ENCODE measurements at places on chromosomes 16 and 17. TPM values are rescaled to one million over a fixed set of nuclear protein-coding genes. Genes with fewer than 3 reads are reported as not detected.

- no peak overlapping the region for H3K4me3 ChIP-seq
- H3K27ac ChIP-seq = no peak overlapping the region
- no peak for DNase-seq
- no peaks in the 10 kb centered on the region for H3K36me3 ChIP-seq
- no peaks in the 10 kb centered on the region for H3K27me3 ChIP-seq
These were observed 45.6 kb downstream of the KNOP1 start for GRCh38 chr16:19672378-19672777.

DNA sequence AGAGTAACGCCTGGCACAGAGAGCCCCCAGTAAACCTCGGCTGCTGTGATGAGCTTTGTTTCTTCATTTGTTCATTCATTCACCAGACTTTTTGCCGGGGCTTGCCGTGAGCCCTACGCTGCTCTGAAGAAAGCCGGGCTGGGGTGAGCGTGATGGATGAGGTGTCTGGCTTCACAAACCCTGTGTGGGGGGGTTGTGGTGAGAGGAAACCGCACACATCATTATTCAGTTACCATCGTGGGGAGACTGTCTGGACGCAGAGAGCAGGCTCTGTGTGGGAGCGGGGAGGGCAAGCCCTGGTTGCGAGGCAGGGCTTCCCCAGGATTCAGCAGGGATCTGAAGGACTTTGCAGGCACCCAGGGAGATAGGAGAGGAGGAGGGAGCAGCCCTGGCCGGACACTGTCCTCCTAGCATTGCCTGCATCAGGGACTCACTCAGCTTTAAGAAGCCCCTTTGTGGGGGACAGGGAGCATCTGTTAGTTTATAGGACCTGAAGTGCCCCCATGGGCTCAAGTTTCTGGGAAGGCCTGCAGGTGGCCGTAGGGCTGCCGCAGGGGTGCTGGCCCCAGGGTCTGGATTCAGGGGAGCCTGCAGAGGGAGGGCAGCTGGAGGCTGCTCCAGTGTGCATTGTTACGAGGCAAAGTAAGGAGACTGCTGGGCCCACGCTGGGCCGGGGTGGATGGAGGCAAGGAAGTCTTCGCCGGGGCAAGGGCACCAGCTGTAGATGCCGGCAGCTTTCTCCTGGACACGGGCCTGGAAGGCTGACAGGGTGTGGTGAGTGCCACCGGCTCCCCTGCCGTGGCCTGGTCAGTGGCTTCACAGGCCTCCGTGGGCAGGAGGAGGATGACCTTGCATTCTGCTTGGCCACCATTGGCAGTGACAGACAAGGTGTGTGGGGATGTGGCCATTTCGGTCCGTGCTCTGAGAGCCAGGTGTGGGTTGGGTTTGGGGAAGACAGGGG is 334.5 kb downstream of the SEC14L1 start:
- H3K4me1 ChIP-seq = peaks cover 27% of the 10 kb centered on the region
- H3K36me3 ChIP-seq = no peaks in the 10 kb centered on the region
- H3K27ac ChIP-seq = peak overlapping the region; percentile 93
- no peak overlapping the region for H3K4me3 ChIP-seq
- DNase-seq = peak; percentile 67

Gene PLA2G10
- total RNA-seq = not detected

Gene DYNLRB2
- not detected for total RNA-seq

DNA sequence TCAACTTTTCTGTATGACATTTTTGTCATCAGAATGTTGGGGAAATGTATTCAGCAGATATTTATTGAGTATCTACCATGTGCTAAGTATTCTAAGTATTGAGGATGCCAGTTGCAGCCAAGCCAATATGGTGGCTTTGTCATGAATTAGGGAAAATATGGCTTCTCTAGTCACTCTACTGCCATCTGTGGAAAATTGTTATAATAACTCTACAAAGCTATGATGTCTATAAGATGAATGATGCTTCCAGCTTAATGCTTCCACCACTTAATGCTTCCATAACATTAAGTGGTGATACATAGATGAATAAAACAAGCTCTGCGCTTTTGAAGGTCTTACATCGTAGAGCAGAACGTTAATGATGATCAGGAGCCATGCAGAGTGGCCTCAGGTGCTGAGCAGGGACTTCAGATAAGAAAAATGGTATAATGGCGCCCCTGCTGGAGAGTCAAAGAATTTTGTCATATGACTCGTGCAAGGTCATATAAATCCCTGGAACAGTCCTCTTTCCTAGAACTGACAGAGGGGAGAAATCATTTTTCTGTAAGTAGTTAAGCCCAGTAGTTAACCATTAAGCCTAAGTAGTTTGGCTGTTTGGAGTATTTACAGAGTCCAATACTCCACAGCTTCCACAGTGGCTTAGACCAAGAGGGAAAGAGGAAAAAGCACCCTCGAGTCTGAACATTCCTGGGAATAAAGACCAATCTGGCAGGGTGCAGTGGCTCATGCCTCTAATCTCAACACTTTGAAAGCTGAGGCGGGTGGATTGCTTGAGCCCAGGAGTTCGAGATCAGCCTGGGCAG is 2.7 kb upstream of the TMIGD1 start:
- no peaks in the 10 kb centered on the region for H3K4me1 ChIP-seq
- no peak overlapping the region for H3K27ac ChIP-seq
- H3K27me3 ChIP-seq = no peaks in the 10 kb centered on the region
- H3K4me3 ChIP-seq = no peak overlapping the region
- no peaks in the 10 kb centered on the region for H3K36me3 ChIP-seq

DNA sequence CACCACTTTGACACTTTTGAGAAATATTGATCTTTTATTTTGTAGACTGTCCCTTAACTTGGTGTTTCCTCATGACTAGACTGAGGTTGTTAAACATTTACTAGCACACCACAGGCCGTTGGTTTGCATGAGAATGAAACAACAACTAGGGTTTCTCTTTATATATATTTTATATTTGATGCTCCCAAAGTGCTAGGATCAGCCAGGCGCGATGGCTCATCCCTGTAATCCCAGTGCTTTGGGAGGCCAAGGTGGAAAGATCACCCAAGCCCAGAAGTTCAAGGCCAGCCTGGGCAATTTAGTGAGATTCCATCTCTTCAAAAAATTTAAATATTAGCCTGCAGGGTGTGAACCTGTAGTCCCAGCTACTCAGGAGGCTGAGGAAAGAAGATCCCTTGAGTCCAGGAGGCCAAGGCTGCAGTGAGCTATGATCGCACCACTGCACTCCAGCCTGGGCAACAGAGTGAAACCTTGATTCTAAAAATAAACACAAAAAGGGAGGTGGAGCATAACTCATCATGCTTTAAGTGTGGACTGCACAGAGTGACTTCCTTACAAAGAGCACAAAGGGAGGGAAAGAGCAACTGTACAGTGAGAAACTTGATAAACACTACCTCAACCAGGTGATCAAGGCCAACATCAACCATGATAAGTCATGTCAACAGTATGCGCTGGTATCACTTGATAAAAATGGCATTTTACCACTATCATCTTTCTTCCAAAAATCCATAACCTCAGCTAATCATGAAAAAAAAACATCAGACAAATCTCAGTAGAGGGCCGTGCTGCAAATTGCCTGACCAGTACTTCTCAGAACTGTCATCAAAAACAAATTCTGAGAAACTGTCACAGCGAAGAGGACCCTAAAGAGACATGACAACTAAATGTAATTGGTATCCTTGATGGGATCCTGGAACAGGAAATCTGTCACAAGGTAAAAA is 72.8 kb upstream of the ATF7IP2 start:
- H3K36me3 ChIP-seq = no peaks in the 10 kb centered on the region
- no peaks in the 10 kb centered on the region for H3K27me3 ChIP-seq
- DNase-seq = no peak
- H3K27ac ChIP-seq = no peak overlapping the region
- H3K4me3 ChIP-seq = no peak overlapping the region

- no peaks in the 10 kb centered on the region for H3K36me3 ChIP-seq
- H3K4me3 ChIP-seq = no peak overlapping the region
- peak; percentile 83 for DNase-seq
- H3K27ac ChIP-seq = peak overlapping the region; percentile 57
These were observed 611.3 kb upstream of the SALL1 start for GRCh38 chr16:51762081-51762996.

Gene ZNF785
- 6.9 TPM for total RNA-seq

Gene RBFOX1
- total RNA-seq = 0.55 TPM

GRCh38 chr17:76500747-76501017 is 541 bp downstream of the RHBDF2 start:
- no peaks in the 10 kb centered on the region for H3K4me1 ChIP-seq
- H3K36me3 ChIP-seq = no peaks in the 10 kb centered on the region
- H3K27ac ChIP-seq = peak overlapping the region; percentile 53
- DNase-seq = no peak
- H3K4me3 ChIP-seq = peak overlapping the region; percentile 10
